T follicular helper cell (primary cell): ENCODE measurements at places on chromosomes 3 and 15.

GRCh38 chr3:21920421-21920861, 169.4 kb upstream of the ZNF385D start:
- DNase-seq = no peak

DNA sequence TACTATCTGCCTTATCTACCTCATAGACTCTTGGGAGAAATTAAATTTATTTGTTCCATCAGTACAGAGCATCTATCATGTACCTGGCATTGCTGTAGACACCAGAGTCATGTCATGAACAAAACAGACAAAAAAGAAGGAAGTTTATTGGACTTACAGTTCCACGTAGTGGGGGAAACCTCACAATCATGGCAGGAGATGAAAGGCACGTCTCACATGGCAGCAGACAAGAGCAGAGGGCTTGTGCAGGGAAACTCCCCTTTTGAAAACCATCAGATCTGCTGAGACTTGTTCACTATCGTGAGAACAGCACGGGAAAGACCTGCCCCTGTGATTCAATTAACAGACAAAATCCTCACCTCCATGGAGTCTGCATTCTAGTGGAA, 25.6 kb upstream of the ACAP2 start:
- DNase-seq = no peak

- no peak for DNase-seq
These were observed 149.9 kb downstream of the FRMD5 start for GRCh38 chr15:44045217-44045616.

DNA sequence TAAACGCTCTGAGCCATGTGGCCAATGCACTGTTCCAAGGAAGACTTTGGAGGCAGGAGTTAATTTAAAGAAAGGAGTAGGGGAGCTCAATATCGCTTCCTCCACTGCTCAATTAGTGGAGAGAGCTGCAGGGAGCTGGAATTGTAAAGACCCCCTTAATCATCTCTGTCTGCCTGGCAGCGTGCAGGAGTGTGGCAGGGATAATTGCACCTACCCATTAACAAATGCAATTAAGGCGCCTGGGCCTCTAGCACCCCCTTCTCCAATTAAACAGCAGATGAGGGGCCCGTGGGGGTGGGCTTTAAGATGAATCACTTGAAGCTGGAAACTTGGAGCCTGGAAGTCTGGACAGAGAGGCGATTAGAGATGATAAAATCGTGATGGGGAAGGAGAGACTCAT, 61.7 kb upstream of the GLCE start:
- no peak for DNase-seq

GRCh38 chr3:186722457-186722856, 5.3 kb downstream of the KNG1 start:
- DNase-seq = no peak

DNA sequence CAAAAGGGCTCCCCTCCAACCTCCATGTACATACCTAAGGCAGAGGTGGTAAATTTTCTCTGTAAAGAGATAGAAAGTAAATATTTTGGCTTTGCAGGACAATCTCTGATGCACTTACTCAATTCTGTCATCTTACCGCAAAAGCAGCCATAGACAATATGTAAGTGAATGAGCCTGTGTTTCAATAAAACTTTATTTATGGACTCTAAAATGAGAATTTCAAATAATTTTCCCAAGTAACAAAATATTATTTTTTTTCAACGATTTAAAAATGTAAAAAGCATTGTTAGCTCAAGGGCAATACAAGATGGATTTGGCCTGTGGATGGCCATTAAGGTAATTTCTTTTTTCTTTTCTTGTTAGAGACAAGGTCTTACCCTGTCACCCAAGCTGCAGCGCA, 44.7 kb downstream of the SHQ1 start:
- DNase-seq = no peak

DNA sequence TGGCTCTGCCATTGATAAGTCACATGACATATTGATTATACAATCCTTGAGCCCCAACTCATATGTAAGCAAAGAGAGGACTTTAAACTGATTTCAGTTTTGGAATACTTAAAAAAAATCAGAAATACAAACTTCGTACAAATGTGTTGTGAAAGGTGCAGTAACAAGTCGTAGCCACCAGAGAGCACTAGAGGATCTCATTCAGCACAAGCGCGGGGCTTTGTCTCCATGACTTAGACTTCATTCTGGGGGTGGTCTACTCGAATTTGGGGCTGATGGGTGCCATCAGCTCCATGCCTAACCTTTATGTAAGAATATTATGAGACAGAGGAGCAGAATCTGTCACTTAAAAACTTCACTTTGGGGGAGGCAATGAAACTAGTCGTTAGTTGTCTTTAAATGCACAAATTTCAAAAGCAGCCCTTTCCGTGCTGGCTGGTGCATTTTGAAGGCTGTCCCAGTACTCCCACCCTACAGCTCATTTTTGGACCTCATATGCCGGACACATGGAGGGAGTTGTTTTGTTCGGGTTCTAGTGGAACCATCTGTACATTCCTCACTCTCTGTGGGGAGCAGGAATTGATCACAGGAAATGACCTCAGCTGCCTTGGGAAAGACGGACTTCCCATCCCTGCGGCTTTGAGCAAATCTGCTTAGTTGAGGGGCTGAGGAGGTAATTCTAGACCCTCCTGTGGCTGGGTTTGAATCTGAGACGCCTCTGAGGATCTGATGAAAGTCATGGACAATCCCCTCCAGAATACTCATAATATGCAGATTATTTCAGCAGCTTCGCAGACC, 27.5 kb upstream of the MASP1 start:
- peak; percentile 10 for DNase-seq

DNA sequence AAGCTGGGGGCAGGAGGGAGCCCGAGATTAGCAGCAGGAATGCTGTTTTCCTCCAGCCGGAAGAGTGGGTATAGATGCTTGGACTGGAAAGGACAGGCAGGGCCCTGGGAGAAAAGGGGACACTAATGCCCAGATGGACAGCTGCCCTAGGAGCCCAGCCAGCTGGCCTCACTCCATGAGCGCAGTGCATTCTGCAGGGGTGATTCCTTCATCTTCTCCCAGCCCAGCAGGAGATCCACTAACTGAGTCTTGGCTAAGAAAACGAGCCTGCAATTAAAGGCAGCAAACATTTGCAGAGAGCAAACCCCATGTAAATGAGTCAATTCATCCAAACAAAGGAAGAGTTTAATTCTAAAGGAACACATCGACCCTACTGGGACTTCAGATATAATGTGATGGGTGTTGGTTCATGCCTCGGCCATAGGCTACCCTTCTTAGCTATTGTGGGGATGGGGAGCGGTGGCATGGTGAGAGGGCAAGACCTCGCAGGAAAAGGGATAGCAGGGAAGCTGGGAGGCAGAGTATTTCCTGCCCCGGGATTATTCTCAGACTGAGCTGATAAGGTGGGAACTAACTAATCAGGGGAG, 13.3 kb upstream of the MINAR1 start:
- DNase-seq = no peak

DNA sequence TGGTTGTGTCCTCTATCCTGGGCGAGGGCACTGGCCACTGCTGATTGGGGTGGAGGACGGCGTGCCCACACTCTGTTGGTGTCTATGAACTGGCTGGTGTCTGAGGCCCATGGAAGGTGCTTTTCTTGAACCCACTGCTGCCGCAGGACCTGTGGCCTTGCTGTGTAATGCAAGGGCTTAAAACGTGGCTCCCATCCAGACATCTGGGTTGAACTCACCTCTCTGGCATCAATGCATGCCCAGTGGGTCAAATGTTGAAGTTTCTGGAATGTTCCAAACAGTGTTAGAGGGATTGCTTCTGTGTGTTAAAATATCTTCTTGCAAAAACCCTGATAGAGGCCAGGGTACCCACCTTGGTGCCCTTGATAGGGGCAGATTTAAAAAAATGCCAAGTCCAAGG, 42.6 kb downstream of the FAM3D start:
- no peak for DNase-seq

DNA sequence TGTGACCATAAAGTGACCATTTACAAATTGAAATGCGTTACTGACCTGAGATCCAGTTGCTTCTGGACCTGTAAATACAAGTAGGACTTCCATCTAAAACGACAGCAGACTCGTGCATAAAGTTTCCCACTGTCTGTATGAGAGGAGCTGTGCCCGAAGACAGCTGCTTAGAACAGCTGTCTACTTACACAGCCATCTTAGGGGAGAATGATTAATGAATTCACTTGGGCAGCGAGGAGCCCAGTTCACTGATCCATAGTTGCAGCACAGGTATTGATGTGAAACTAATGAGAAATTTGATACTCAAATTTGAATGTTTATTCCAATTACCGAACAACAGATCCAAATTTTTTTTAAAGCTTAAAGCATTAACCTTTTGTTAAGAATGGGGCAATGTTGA, 748.1 kb downstream of the NR2F2 start:
- DNase-seq = no peak

DNA sequence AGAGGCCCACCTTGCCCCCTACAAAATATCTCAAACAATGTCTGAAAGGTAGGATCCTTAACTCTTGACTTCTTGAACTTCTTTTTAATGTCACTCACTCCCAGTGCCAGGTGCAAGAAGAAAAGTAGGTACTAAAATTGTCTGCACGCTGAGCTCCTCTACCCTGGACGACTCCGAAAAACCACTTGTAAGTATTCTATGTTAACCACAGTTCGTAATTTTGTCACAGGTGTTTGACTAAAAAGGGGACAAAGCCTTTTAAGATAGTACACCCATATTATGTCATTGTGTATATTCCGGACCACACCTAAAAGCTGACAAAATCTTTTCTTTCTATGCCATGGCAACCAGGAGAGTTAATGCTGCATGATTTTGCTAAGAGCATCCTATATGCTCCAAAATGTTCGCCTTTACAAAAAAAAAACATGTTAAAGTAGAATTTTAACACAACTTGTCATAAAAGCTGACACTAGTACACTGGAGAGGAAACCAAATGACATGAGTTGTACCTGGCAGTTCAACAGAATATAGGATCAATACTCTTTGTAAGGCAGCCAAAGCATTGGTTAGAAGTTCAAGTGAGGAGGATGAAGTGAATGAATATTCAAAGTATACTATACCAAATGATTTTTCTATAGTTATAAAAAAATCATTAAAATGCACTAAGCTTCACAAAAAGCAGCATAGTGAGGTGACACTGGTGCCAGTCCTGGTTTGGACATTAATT, 210.5 kb downstream of the FOXP1 start:
- no peak for DNase-seq

DNA sequence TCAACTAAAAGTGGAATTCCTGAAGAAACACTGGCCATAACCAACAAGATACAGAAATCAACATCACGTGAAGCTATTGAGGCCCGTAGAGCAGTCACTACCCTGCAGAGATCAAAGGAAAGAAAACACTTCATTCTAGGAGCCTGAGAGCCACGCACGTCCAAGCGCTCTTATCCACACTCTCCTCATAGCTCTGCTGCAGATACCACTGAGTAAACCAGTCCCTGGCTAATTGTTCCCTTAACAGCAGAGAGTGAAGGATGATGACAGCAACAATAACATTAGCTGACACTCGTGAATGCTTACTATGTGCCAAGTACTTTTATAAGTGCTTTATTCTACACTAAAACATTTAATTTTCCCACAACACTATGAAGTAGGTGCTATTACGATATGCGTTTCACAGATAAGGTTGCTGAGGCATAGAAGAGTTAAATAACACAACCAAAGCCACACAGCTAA, 271.0 kb upstream of the GADL1 start:
- DNase-seq = no peak

GRCh38 chr3:133662278-133662651, 524 bp upstream of the TOPBP1 start:
- DNase-seq = no peak

GRCh38 chr3:16848007-16848406, 36.7 kb upstream of the PLCL2 start:
- no peak for DNase-seq

- no peak for DNase-seq
These were observed 28.3 kb downstream of the IGF2BP2 start for GRCh38 chr3:185796431-185797107.

GRCh38 chr15:64856429-64857145, 14.9 kb downstream of the PLEKHO2 start:
- DNase-seq = no peak

DNA sequence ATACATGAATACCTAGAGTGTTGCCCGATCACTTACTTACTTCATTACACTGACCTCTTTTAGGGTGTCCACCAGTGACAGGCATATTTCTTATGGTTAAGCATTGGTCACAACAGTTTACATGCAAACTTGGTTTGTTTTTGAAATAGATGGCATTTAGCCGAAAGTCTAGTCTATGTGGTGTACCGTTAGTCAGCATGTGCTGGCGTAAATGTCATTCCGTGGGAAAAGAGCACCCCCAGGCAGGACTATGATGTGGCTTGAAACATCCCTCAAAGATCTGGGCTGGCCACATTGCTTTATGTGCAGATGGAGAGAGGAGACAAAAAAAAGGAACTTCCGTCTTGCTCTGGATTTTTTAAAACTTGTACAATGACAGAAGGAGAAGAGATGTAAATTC, 357.0 kb upstream of the ICE2 start:
- no peak for DNase-seq

GRCh38 chr15:31086344-31086743, 15.2 kb downstream of the TRPM1 start:
- DNase-seq = no peak

- no peak for DNase-seq
These were observed 222.8 kb upstream of the IL12A start for GRCh38 chr3:159765860-159766294.

DNA sequence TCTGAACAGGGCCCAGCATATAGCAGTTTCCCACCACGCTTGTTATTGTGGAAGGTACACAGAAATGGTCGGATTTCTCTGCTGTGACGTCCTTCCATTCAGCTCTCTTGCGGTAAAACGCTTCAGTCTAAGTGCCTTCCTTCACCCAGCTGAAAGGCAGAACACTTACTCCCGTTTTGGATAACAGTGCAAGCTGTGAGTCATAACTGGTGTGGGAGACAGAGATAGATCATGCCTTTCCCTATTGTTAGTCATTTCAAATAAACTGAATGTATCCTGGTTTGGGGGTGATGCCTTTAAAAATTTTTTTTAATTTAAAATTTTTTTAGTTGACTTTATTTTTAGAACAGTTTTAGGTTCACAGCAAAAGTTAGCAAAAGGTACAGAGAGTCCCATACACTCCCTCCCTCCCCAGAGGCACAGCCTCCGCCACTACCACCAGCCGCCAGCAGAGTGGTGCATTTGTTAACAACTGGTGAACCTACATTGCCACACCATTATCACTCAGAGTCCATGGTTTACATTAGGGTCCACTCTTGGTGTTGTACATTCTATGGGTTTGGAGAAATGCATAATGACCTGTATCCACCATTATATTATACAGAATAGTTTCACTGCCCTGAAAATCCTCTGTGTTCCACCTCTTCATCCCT, 94.9 kb upstream of the NSMCE3 start:
- no peak for DNase-seq

DNA sequence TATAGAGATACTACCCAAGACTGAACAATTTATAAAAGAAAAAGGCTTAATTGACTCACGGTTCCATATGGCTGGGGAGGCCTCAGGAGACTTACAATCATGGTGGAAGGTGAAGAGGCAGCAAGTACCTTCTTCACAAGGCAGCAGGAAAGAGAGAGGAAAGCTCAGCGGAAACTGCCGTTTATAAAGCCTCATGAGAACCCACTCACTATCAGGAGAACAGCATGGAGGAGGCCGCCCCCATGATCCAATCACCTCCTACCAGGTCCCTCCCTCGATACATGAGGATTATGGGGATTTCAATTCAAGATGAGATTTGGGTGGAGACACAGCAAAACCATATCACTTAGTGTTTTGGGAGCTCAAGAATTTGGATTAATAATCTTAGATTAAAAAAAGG, 240.2 kb downstream of the UACA start:
- DNase-seq = no peak
